Breast epithelium (tissue), 4 donors: ENCODE measurements at places on chromosomes 7 and 10.

GRCh38 chr7:135236727-135237126 lies 3.1 kb downstream of the STRA8 start:
- DNase-seq, result no peak

GRCh38 chr7:96837593-96837992 lies 127.9 kb upstream of the SEM1 start:
- no peak for DNase-seq

DNA sequence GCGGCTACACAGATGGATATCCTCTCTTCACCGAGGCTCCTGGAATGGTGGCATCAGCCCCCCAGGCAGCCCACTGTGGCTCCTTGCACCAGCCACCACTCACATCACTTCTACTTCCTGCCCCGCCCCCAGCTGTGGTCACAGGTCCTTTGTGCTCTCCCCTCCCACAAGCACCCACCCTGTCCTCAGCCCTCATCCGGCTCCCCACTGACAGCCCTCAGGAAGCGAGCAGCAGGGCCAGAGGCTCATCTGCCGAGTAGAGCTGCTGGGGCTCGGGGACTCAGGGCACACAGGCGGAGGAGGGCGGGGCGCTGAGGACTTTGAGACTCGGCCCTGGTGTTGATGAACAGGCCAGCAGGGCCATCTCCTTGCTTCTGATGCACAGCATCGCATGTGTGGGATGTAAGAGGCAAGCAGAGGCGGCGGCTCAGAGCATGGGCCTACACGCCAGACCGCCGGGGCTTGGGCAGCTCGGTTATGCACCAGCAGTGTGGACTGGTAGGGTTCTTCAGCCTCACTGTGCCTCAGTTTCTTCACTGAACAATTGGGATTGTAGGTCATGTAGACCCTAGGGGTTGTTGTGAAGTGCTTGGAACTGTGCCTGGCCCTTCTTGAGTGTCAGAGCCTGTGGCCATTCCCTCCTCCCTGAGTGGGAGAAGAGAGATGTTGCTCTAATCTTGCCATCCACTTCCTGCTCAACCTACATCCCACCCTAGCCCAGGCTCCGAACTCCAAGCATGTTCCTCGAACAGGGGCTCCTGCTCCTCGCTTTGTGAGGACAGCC lies at the start of gene PRF1:
TSS of gene PRF1 (minus strand) at position 77 of the 784 bp plus-strand sequence. CDS start 1,839 bp downstream, outside the sequence.
- DNase-seq, result no peak

DNA sequence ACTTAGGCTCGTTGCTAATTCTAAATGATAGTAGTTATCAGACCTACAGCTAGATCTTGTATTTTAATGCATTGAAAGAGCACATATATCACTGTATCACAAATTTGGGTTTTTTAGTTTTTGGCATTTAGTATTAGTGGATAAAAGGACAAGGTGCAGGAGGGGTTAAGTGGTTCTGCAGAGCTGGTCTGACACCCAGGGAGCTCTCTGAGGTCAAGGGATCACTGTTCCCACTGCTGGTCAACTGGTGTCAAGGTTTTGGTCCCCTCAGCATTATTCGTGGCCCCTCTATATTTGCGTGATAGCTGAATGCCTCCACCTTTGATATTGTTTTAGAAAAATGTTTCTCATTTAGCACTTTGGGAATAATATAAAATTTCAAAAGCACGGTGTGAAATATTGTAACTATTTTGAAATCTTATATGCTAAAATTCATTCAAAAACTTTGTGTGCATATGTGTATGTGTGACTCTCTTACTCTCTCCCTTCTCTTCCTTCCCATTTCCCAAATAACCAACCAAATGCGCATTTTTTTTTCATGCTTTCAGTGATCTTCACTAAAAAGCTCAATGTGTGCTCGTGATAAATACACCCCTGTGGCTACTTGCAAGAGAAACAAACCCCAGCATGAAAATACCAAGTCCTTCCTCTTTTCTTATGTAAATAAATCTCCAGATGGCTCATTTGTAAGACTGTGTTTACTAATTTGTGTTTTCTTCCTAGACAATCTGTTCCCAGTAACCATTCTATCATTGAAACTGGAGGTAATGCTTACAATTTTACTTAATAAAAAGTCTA lies 309.2 kb downstream of the FGFR2 start:
- no peak for DNase-seq

DNA sequence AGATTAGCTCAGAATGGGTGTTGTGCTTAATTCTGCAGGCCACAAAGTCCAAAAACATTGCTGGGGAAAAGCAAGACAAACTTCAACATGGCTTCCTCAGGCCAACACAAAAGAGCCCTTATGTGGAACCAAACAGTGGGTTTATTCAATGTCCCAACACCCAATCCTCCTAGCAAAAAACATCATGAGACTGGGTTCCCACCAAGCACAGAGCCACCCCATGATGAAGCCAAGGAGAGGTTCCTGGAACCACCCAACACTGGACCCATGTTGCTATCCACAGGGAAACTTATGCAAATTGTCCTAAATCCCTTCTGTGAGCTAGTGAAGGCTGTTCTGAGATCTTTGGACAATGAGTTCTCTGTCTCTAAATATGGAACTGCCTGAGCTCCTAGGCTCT lies 24.0 kb downstream of the SLC25A13 start:
- no peak for DNase-seq

- DNase-seq, result no peak
These were observed 1.2 kb upstream of the CALU start for GRCh38 chr7:128737867-128738385.

GRCh38 chr10:50234486-50234885 lies 16.8 kb downstream of the ASAH2 start:
- no peak for DNase-seq

- no peak for DNase-seq
These were observed 185.7 kb downstream of the XPNPEP1 start for GRCh38 chr10:109737626-109738025.

- DNase-seq, result no peak
These were observed 208.6 kb downstream of the ADAM12 start for GRCh38 chr10:126179637-126180036.

DNA sequence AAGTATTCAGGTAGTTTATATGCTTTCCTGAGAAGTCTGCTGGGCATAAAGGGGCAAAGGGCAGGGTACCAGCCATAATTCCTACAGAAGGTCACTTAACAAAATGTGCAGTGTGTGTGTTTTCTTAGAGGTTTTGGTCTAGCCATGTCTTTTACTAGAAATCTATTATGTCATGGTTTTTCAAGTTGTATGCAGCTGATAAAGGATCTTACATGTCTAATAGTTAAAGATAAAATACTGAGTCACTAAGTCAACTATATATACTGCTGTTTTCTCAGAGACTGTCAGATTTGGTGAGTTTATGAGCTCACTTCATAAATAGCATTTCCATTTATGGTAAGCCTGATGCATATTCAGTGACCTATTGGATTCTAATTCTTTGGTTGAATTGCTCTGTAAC lies 7.7 kb downstream of the CASP2 start:
- DNase-seq, result no peak

GRCh38 chr10:11335881-11336430 lies 275.5 kb downstream of the USP6NL start:
- DNase-seq, result no peak

- DNase-seq, result no peak
These were observed 105.6 kb upstream of the COL1A2 start for GRCh38 chr7:94289071-94289470.

DNA sequence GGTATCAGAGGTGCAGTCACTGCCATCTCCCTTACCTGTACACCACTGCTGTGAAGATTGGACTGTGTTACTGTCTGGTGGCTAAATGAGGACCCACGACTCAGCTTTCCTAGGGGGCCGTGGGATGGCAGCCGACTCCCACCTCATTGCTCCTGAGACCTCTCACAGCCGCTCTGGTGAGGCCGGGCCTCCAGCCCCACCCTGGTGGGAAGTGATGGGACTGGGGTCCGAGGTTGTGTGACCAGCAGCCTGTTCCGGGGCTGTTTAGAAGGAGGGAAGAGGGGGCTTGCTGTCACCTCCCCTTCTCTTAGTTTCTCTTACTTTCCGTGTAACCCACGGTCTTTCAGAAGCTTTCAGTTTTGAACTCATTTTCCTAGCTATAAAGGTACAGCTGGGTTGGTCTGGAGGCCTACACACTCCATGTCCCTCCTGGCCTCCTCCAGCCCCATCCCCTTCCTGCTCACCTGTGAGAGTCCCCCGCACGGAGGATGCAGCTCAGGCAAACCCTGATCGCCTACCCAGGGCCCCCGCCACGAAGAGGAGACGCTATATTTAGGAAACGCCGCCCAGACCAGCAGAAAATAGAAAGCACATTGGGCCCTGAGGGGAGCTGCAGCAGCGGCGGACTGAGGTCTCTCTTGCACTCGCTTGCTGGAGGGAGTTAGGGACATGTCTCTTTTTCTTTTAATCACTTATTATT lies 4.6 kb downstream of the EMX2 start:
- DNase-seq, result no peak

DNA sequence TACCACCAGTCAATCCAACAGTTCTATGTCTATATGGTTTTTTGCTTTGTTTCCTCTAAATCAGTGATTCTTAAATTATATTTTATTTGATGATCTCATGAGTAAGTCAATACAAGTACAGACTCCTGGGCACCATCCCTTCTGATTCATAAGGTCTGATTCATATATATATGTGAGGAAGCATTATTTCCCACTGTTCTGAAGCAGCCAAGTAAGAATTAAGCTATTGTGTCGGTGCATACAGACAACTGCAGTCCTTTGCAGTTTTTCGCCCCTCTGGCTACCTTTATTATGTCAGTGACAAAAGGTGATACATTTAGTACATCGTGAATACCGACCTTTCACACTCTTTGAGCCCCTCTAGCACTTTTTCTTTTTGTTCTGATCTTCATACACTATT lies 1079.6 kb upstream of the C7orf33 start:
- no peak for DNase-seq

GRCh38 chr10:85961073-85961472 lies 405.5 kb downstream of the GRID1 start:
- no peak for DNase-seq

DNA sequence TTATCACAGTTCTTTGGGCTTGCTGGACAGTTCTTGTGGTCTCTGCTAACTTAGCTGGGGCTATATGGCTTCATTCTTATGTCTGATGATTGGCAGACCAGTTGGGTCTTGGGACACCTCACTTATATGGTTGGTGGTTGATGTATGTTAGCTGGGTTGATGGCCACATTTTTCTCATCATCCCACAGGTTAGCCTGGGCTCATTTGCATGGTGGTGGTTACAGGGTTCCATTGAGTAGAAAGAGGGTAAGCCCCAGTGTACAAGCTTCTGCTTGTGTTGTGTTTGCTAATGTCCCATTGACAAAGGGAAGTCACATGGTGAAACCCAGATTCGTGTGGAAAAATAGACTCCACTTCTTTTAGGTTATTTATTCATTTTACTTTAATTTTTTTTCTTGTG lies 40.6 kb downstream of the TMEM60 start:
- no peak for DNase-seq

DNA sequence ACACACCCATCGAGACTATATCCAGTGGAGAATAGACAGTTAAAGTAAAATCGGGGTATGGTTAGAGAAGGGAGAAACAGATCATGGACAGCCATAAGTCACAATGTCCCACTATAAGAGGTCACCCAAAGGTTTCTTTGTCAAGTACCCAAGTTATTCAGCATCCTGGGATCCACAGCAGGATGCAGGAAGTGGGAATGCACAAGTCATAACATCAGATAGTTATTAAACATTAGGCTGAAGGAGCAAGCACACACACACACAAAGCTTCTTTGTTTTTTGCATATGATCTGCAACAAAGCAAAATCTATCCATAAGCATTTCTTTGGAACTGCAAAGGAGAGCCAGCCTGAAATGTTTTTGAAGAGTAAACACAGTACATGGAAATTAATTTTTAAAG lies 111.6 kb downstream of the NOC3L start:
- DNase-seq, result no peak
